LoVo (cell line): ENCODE measurements at places on chromosomes 6 and 20.

DNA sequence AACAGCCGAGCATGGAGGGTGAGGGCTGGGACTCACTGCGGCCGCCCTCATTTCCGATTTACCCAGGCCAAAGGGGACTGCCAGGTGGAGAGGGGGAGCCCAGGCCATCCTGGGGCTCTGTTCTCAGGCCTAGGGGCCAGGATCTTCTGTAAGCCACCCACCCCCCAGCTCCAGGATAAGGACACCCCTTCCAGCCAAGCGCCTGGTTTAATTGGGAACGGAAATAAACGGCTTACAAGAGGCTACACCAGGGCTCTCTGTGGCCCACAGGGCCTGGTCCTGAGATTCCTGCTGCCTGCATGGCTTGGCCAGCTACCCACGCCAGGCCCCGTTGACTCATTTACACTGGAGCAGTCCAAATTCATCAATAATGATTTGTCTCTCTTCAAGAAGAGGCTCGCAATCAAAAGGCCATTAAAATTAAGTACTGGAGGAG lies 68.1 kb upstream of the TOP1 start:
- no peak for DNase-seq

GRCh38 chr20:58573986-58574385 lies 58.8 kb upstream of the APCDD1L start:
- no peak for DNase-seq

GRCh38 chr6:116327803-116328527 lies 42.8 kb upstream of the DSE start:
- no peak for DNase-seq

GRCh38 chr6:4819706-4820283 lies 43.6 kb downstream of the CDYL start:
- DNase-seq, result no peak

DNA sequence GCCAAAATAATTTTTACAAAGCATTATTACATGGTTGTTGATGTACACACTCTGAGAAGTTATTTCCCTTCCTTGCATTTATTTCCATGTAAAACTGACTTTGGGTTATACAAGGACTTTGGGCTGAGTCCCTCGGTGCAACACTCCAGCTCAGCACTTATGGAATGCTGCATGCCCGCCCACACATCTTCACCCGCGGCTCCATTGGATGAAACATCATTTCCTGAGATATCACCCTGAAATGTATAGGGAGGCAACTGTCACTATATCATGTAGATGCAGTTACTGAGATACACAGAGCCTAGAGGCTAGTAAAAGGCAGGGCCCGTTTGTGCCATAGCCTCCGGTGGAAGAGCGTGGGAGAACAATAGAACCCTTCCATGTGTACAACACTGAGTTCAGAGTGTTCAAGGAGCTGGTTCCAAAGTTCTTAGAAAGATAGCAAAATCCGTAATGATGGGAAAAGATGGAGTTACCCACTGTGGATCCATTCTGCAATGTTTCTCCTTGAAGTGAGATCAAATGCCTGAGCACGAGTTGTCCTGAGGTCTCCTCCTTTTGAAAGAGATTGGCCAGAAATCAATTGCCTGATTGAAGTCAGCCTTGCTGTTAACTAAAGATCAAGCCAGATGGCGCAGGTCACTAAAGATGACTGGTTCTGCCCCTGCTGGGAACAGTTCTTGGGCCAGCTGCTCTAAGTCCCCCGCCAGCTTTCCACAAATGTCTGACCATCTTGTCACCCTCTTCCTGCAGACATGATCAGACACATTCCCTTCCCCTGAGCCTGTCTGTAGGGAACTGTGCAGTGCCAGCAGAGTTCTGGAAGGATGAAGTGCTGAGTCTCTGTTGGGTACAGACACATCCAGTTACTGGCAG lies 100.9 kb upstream of the IYD start:
- no peak for DNase-seq

DNA sequence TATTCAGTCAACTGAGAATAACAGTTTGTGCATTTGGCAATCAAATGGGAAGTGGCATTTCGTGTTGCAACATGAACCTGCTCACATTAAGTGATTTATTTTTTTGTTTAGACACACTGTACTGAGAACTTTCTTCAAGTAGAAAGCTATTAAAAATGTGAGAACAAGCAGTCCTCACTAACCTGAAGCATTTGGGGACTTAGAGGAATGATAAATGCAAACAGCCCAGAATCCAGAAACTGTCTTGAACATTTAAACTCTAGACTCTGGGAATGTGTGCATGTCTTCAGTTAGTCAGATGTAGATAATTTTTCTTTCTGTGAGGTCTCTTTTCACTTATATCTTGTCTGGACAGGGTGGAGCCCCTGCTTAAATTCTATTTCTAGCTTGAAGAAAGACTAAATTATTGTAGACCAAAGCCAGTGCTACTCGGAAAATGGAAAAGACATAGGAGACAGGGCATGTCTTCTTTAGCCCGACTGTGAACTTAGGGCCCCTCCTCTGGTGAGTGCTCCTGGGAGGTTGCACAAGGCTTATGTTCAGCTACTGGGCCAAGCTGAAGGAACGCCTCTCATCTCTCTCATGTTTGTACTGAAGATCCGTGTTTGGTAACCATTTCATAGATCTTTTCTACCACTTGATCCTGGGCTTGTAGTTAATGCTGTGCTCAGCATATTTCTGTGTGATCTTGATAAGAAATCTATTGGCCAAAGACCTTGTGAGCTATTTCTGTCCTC lies 70.1 kb downstream of the SLX4IP start:
- DNase-seq, result no peak

GRCh38 chr6:5752391-5752680 lies 254.4 kb downstream of the NRN1 start:
- DNase-seq, result no peak

DNA sequence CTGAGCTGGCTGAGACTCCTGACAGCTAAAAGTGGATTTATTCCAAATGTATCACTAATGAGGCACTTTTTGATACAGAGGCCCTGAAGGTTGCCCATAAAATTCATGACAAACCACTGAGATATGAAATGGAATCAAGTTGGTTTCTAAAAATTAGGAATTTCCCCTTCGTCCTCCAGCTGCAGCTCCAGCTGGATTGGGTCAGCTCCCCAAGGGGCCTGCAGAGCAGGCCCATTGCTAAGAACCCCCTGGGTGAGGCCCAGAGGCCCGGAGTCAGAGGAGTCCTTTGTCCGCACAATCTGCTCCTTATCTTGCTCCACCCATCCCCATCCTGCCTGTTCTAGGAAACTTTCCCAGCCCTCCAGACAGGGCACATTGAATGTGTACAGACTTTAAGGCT lies 163.5 kb upstream of the TOP1 start:
- no peak for DNase-seq

DNA sequence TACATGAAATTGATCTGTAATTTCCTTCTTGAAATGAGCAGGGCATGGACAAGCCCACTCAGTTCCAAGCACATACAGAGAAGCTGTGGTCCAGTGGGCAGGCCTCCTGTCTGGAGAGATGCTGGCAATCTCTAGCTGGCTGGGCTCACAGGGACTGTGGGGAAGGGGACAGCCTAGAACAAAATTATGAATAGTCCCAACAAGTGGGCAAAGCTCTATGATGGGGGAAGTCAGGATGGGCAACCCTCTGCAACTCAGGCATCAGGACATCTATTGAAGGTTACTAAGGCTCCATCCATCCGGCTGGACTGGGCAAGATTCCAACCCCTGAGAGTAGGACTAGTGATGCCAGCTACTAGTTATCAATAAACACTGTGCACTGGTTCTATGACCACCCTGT lies 40.9 kb downstream of the TRERF1 start:
- DNase-seq, result no peak

- DNase-seq, result no peak
Measured at GRCh38 chr6:156131221-156131903, 645.8 kb upstream of the ARID1B start.

DNA sequence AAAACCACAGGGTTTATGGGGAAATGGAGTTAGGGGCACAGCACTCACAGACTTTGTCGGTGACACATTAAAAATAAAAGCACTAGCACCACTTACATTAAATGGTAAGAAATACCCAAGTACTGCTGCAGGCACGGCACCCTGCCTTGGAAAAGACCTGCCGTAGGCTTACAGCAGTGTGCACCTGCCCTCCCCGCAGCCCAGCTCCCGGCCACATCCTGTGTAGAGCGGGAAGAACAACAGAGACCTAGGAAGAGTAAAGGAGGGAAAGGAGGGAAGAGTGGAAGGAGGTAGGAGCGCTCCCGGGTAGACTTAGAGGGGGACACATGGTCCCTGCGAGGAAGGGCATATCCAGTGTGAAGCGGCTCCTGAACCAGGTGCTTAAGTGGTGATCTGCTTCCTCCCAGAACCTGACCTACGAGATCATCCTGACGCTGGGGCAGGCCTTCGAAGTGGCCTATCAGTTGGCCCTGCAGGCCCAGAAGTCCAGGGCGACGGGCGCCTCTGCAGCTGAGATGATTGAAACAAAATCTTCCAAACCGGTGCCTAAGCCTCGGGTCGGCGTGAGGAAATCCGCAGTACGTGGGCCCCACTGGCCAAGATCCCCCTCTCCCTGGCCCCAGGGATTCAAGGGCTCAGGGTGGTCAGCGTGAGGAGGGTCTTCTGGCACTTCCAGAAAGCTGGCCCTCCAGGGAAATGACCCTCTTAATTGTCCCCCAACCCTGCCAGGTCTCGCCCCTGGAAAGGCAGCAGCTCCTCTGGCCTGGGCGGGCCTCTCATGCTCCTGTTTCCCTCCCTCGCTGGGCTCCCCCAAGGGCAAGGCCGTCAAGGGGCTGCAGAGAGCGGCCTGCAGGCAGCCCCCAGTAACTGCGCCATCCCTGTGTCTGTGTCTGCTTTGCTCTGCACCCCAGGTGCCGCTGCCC lies 55.5 kb downstream of the TCP11 start:
- no peak for DNase-seq

- DNase-seq, result no peak
Measured at GRCh38 chr6:142721215-142721920, 223.6 kb downstream of the HIVEP2 start.

GRCh38 chr6:33289784-33290315 lies 449 bp downstream of the PFDN6 start:
- DNase-seq, result no peak

DNA sequence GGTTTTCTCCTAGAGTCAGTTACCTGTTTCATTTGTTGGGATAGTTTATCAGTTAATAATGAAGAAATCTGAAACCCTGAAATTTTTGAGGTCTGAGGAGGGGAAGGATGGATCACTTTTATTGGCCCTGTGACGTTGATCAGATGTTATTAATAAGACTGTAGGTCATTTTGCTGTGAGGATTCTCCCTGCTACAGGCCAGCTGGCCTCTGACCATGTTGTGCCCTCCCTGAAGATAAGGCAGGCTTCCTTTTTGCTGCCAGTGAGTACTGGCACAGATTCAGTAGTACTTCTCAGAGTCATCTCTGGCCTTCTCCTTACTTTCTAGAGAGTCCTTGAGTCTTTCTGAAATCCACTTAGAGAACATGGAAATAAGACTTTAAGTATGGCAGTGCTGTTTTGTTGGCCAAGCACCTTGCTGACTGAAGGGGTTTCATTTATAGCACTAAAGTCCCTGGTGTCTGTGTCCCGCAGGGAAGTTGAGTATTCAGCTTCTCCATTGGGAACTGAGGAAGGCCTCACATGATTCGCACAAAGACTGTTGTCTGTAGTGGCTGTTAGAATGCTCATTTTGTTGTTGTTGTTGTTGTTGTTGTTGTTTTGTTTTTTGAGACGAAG lies 202.6 kb downstream of the DTNBP1 start:
- DNase-seq, result no peak

- no peak for DNase-seq
Measured at GRCh38 chr20:41118632-41119031, 18.7 kb upstream of the PLCG1 start.

- DNase-seq, result no peak
Measured at GRCh38 chr6:40499215-40499614, 87.9 kb downstream of the LRFN2 start.

GRCh38 chr6:5191722-5192121 lies 69.0 kb downstream of the LYRM4 start:
- no peak for DNase-seq

DNA sequence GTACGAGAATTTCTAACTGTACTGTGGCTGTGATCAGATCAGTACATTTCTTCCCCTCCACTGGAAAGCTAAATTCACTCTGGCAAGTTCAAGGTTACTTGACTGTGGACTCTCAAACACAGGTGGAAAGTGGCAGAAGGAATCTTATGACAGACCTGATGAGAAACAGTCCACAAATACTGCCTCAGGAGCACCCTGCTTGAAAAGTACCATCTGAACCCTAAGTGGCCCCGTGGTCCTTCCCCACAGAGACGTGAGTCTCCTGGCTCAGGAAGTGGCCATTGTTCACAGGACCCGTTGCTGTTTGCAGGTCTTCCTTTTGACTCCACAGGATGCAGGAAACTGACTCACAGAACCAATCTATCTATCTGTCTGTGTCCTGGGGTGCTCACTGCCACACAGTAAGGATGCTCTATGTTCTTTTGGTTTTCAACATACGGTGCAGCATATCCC lies 47.5 kb upstream of the NHSL1 start:
- DNase-seq, result no peak

DNA sequence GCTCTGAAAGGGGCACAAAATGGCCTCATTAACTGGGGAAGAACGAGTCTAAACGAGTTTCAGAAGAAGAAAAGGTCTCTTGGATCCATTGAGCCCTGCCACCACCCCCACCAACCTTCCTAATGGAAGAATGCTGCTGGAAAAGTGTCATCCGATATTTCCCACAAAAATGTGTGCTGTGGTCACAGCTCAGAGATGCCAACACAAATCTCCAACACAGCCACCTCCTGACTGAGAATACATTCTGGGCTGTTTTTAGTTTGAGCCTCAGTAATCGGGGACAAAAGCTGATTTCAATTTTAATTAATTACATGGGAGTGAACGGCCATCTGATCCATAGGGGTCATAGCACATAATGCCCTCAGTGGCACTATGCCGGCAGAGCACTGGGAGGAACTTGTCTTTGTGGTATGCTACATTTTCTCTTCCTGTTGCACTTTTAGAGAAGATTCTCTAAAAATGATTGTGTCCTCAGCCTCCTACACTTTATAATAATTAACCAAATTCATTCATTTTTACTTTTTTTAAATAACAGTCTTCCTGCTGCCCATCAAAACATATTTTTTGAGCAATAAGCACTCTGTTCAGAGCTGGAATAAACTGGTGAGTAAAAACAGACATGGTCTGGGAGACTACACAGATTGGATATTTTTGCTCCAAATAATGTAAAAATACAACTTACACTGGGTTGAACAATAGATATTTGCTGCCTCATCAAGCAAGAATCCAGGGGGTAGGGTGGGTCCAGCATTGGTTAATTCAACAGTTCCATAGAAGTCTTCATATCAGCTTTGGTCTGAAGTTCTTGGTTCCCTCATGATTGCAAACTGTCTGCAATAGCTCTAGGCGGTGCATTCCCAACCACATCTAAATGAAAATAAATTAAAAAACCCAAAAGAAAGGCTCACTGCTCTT lies 143.6 kb upstream of the TMEM170B start:
- no peak for DNase-seq

GRCh38 chr6:167990016-167990945 lies 7.2 kb upstream of the KIF25 start:
- no peak for DNase-seq

- DNase-seq, result no peak
Measured at GRCh38 chr20:52684176-52684575, 288.0 kb upstream of the TSHZ2 start.

GRCh38 chr6:142376800-142377496 lies 75.1 kb downstream of the ADGRG6 start:
- DNase-seq, result peak; percentile 54

GRCh38 chr6:151136141-151136755 lies 103.5 kb upstream of the AKAP12 start:
- DNase-seq, result no peak

- no peak for DNase-seq
Measured at GRCh38 chr6:42482174-42482573, 30.4 kb upstream of the TRERF1 start.
